ENCODE measurements at places on chromosomes 7 and 10. TPM values are rescaled to one million over a fixed set of nuclear protein-coding genes. Genes with fewer than 3 reads are reported as not detected.

GRCh38 chr10:132135053-132135872 lies 51.5 kb upstream of the DPYSL4 start:
- DNase-seq, result no peak

DNA sequence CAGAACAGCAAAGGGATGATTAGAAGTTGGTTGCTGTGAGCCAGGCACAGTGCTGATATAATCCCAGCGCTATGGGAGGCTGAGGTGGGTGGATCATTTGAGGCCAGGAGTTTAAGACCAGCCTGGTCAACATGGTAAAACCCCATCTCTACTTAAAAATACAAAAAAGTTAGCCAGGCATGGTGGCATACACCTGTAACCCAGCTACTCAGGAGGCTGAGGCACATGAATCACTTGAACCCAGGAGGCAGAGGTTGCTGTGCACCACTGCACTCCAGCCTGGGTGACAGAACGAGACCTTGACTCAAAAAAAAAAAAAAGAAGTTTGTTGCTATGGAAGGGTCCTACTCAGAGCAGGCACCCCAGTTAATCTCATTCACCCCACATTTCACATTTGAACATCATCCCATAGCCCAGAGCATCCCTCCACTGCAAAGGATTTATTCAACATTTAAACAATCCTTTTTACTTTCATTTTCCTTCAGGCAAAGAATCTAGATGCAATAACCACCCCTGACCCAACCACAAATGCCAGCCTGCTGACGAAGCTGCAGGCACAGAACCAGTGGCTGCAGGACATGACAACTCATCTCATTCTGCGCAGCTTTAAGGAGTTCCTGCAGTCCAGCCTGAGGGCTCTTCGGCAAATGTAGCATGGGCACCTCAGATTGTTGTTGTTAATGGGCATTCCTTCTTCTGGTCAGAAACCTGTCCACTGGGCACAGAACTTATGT lies 4.1 kb downstream of the IL6 start:
- no peak for DNase-seq

GRCh38 chr7:70392877-70393435 lies 739.0 kb upstream of the GALNT17 start:
- DNase-seq, result no peak

DNA sequence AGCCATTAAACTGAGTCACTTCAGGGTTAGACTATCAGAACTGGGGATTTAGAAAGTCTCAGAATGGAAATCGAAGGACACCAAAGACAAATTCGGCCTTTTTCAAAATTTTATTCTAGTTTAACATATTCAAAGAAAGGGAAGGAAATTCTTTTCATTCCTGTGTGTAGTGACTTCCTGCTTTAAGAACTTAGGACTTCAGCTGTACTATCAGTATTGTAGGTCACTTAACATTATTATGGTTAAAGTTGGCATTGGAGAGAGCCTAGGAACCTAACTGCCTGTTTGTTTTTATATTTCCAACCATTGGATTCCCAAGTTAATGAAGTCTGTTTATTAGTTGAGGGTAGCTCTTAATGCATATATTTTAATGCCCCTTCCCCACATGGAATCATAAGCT lies 63.7 kb downstream of the PTEN start:
- DNase-seq, result no peak

DNA sequence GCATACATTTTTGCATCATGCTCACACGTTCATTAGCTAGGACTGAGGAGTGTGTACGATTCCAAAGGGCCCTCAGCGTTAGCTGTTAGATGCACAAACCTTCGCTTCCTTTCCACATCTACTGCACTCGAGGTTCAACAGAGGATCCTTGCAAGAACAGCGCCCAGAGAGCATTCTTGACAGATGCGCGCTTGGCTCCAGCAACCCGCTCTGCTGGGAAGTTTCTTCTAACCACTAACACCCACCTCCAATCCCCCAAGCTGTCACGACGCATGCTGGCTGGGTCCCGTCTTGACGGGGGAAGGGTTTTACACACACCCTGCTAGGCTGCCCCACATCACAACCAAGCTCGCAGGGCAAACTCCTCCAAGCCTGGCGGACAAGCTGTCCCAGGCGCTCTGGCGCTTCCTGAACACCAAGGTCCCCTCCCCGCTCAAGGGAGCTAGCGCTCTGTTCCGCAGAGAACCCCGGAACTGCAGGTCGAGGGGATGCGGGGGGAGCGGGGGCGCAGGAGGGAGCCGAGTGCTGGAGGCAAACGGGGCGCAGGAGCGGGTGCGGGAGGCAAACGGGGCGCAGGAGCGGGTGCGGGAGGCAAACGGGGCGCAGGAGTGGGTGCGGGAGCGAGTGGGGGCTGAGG lies 653 bp upstream of the ADRB1 start:
- DNase-seq, result peak; percentile 79

- no peak for DNase-seq
Observed at GRCh38 chr7:25870574-25870973, 281.4 kb upstream of the NFE2L3 start.

DNA sequence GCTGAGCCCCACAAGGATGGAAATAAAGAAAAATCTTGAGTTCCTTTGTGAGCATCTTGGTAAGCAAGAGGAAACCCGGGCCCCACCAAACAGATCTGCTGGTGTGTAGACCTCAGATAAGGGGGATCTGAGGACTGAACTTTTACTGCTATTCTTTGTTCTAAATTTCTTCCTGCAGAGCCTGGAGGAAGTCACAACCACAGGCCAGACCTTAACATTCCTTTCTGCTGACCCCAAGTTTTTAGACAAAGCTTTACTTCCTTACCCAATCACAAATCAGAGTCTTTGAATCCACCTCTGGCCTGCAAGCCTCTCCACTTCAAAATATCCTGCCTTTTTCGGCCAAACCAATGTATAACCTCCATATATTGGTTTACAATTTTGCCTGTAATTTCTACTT lies 352.6 kb upstream of the AUTS2 start:
- DNase-seq, result no peak

DNA sequence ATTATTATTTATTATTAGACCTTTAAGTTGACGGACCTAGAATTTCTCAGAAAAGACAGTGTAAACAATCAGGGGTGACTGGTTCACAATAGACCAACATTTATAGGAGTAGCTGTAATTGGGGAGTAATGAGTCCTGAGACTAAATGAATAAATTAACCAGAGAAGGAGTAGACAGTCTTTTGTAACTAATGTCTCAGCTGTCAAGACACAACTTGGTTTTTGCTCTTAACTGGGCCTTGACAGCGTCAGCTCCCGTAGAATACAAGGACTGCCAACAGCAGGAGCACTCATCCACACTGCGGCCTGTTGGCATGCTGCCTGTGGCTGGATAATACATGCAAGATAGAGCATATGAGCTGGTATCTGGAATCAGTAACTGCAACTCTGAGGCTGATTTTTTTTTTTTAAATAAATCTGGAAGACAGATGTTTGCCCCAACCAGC lies 123.9 kb downstream of the CACNA2D1 start:
- peak; percentile 83 for DNase-seq

DNA sequence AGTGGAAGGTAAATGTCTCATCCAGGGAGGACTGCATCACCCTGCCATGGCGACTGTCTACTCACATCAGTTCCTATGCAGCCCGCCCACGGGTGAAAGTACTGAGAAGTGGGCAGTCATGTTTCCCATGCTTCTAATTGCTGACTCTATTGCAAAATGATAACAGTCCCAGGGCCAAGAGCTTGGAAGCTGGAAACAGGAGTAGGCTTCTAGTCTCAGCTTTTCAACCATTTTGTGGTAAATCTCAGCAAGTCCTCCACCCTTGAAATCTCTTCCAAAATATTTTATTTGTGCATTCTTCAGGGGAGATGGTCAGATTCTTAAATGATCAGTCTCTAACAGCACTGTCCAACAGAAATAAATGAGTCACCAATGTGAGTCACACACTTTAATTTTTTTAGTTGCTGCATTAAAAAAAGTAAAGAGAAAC lies 48.1 kb upstream of the TARP start:
- no peak for DNase-seq

GRCh38 chr10:18501629-18502028 lies 149.8 kb downstream of the NSUN6 start:
- DNase-seq, result no peak

- DNase-seq, result peak; percentile 33
Observed at GRCh38 chr7:54898659-54899340, 120.0 kb upstream of the EGFR start.

DNA sequence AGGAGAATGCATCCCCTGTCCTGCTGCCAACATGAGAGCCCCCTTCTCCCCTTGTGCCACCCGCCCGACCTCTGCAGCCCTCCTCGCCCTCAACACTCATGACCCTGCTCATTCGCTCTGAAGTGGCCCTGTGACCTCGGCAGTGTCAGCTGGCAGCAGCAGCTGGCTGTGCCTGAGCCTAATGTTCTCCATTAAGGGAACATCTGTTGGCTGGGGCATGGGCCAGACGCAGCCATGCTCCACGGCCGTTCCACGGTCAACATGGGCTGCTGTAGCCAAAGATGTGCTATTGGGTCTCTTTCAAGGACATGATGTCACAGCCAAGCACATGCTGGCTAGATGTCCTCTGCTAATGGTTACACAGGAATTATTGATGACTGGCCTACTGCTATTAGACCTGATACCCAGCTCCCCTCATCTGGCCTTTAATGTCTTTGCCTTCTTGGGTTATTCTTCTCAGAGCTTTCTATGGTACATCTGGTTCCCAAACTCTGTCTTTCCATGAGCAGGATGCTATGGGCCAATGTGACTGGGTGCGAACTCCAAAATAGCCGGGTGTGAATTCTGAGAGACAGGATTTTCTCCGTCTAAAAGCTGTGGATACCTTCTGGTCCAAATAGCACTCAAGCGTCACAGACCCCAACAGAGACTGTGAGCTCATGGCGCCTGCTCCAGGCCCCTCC lies 22.4 kb downstream of the ADCYAP1R1 start:
- DNase-seq, result peak; percentile 30

DNA sequence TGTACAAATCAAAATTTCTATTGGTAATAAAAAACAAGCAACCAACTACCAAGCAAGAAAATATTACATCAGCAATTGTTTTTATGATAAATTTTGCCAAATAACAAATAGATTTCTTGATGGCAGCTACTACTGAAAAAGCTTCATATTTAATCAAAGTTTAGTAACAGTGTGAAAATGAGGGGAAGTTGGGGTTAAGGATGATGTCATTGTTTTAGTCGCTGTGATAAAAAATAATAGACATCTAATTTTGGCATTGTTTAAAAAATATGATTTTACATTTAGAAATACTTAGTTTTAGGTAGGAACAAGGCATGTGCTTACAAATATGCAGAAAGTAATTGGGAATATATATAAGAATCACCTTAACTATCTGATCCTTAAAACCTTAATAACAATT lies 145.9 kb downstream of the CNTNAP2 start:
- DNase-seq, result no peak

DNA sequence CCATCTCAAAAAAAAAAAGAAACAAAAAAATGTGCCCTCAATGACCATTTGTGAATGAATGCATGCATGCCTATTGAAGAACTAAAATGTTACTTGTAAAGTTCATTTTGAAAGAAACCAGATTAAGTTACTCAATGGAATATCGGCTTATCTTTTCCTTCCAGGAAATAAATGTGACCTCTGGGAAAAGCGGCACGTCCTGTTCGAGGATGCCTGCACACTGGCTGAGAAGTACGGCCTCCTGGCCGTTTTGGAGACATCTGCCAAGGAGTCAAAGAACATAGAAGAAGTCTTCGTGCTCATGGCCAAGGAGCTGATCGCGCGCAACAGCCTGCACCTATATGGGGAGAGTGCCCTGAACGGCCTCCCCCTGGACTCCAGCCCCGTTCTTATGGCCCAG lies 21.9 kb downstream of the RAB19 start:
- DNase-seq, result no peak

GRCh38 chr10:76774987-76775603 lies 862.5 kb downstream of the KCNMA1 start:
- peak; percentile 85 for DNase-seq

GRCh38 chr7:103996639-103997038 lies 7.2 kb upstream of the RELN start:
- no peak for DNase-seq

The SLC39A12 gene
- not detected for polyA plus RNA-seq

The GIMAP6 gene
- 13.8 TPM for polyA plus RNA-seq

The ODAD2 gene
- polyA plus RNA-seq, result not detected

The SEMA4G gene
- polyA plus RNA-seq, result 0.22 TPM

Measured in heart left ventricle (tissue), 16 donors.